ENCODE measurements at places on chromosomes 1 and 21.

- DNase-seq: no peak
Observed at GRCh38 chr1:235650341-235651169, 971 bp upstream of the GNG4 start.

- no peak for DNase-seq
Observed at GRCh38 chr1:225933072-225933471, 7.9 kb downstream of the LEFTY2 start.

DNA sequence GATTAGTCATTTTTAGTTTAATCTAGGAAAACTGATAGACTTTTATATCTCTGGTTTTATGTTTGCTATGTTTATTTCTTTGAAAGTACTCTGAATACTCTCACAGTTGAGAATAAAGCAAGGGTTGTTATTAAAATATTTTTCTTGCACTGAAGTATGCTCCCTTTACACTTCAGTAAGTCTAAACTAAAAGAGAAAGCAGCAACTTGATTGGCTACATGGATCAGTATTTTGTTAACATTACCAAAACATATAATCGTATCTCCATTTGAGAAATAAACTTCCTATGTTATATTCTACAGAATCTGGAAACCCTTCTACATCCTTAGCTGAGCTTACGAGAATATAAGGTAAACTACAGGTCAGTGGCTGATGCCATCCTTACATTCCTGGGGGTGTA is 149.5 kb upstream of the HP1BP3 start:
- no peak for DNase-seq

DNA sequence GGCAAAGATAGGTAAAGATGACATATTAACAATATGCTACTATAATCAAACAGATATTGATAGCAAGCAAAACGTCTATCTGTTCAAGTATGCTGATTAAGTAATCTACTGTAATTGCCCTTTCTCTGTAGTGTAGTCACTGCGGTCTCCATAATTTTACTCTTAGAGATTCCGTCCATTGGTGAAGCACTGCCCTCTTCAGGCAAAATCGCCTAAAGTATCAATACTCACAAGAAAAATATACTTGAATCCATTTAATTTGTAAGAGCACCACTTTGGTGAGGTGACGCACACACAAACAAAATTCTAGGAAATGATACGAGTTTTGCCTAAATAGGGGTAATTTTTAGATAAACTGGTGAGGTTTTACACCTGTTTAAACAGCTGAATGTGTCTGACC is 434.6 kb upstream of the CHRM3 start:
- DNase-seq: peak; percentile 14

DNA sequence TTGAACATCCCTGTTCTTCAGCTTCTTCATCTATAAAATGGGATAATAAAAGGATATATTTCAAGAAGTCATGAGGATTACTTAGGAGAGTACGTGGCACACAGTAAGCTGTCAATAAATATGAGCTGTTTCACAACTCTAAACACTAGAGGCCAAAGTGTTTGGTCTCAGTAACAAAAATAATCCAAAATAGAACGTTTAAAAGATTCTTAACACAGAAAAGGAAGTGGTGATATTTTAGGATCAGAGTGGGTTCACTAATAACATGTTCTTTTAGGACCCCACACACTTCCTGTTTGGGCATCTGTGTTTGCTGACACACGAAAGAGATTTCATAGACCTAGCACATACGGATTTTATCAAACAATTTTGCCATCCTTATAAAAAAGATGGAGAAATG is 32.9 kb downstream of the TNFSF18 start:
- no peak for DNase-seq

GRCh38 chr1:169623132-169623926 is 6.6 kb downstream of the SELP start:
- no peak for DNase-seq

- DNase-seq: no peak
Observed at GRCh38 chr1:150596976-150597375, 17.6 kb upstream of the MCL1 start.

GRCh38 chr21:40842197-40842552 is 4.8 kb downstream of the DSCAM start:
- DNase-seq: no peak

- DNase-seq: no peak
Observed at GRCh38 chr21:28317177-28317950, 675.3 kb downstream of the LTN1 start.

- DNase-seq: no peak
Observed at GRCh38 chr1:17485281-17485680, 45.8 kb upstream of the RCC2 start.

DNA sequence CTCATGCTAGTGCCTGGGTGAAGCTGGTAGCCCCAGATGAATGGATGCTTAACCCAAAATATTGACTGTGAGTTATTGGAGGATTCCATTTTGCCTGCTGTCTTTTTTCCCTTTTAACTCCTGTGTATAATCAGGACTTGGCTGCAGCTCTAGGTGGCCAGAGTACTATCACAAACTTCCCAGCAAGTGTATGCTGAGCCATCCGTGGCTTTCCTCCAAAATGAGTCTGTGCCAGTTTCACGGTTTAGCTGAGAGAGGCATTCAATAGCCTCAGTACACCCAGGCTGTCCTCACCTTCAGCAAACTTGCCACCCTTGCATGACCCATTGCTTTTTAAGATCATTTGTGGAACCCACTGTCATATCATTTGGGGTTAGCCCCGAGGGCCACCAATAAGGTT is 5.3 kb upstream of the DPT start:
- DNase-seq: no peak

- no peak for DNase-seq
Observed at GRCh38 chr1:210076620-210077019, 138.6 kb downstream of the SYT14 start.

- no peak for DNase-seq
Observed at GRCh38 chr1:218925777-218926176, 247.9 kb upstream of the LYPLAL1 start.

DNA sequence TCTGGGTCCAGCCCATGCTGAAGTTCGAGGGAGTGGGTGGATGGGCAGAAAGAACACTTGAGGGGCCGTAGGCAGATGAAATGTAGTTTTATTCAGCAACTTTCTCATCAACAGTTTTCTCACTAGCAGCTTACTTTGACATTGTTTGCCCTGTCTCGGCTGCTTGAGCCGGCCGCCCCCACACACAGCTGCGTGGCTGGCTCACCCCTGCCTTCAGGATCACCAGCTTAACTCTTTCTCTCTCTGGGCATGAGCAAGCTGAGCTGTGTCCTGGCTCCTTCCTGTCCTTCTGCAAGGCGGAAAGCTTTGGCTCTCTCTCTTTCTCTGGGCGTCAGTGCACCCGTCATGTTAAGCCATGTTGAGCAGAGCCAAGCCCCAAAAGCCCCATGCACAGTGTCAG is 104.4 kb upstream of the GNG12 start:
- no peak for DNase-seq

GRCh38 chr21:40067751-40068150 is 200.5 kb downstream of the PCP4 start:
- DNase-seq: no peak

DNA sequence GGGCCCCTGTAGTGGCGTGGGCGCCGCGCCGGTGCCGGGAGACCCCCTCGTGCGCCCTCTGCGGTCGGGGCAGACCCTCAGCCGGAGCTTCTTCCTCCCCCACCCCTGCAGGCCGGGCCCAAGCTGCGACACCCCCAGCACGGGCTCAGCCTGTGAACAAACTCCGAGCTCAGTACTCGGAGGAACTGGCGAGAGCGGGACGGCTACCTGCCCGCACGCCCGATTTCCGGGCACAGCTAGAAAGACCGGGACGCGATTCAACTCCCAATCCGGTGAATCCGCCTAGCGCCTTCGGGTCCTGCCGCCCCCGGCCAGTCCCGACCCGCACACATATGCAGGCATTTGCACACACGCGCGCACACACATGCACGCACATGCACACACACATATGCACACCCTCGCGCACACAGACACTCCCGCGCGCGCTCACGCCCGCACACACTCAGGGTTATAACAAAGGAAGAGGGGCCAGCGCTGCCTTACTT is 580 bp upstream of the BLACAT1 start:
- no peak for DNase-seq

GRCh38 chr1:244076740-244077139 is 25.7 kb downstream of the ZBTB18 start:
- DNase-seq: no peak

- no peak for DNase-seq
Observed at GRCh38 chr1:201217146-201217545, 26.5 kb downstream of the IGFN1 start.

GRCh38 chr21:38322311-38322950 is 65.6 kb downstream of the KCNJ15 start:
- DNase-seq: no peak

DNA sequence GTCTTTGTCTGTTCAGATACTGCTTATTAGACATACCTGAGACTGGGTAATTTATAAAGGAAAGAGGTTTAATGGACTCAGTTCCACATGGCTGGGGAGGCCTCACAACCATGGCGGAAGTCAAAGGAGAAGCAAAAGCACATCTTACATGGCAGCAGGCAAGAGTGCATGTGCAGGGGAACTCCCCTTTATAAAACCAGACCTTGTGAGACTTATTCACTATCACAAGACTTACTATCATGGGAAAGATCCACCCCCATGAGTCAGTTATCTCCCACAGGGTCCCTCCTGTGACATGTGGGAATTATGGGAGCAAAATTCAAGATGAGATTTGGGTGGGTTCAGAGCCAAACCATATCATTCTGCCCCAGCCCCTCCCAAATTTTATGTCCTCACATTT is 7.1 kb upstream of the PSMA5 start:
- DNase-seq: no peak
